ENCODE measurements at places on chromosomes 4 and X. TPM values are rescaled to one million over a fixed set of nuclear protein-coding genes. Genes with fewer than 3 reads are reported as not detected.
A peak's percentile ranks its signal among the peaks of the same experiment; 100 is the strongest.

The MTCP1 gene
- total RNA-seq = 2.6 TPM

DNA sequence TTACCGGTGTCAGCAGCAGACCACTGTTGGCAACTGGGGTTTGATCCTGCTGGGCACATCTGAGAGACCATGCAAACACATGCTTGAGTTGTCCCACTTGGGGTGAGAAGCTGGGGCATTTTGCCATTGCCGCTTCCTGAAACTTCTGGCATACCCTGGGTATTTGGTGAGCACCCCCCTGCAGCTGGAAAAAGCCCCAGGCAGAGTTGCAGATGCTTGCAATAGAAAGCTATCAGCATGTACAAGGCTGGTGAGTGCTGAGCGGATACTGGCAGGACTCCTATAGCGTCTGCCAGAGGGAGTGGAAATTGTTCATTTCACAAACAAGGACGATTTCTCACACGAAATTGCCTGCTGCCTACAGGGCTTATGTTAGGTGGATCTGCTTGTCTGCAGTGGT lies 32.3 kb downstream of the SUPT20HL1 start:
- H3K4me1 ChIP-seq = peaks cover 12% of the 10 kb centered on the region
- no peak overlapping the region for H3K4me3 ChIP-seq
- no peak overlapping the region for H3K27ac ChIP-seq
- H3K36me3 ChIP-seq = no peaks in the 10 kb centered on the region
- DNase-seq = no peak

GRCh38 chr4:3285558-3286334 lies 7.1 kb upstream of the RGS12 start:
- H3K27me3 ChIP-seq = no peaks in the 10 kb centered on the region
- no peak overlapping the region for H3K4me3 ChIP-seq
- peak; percentile 55 for DNase-seq

DNA sequence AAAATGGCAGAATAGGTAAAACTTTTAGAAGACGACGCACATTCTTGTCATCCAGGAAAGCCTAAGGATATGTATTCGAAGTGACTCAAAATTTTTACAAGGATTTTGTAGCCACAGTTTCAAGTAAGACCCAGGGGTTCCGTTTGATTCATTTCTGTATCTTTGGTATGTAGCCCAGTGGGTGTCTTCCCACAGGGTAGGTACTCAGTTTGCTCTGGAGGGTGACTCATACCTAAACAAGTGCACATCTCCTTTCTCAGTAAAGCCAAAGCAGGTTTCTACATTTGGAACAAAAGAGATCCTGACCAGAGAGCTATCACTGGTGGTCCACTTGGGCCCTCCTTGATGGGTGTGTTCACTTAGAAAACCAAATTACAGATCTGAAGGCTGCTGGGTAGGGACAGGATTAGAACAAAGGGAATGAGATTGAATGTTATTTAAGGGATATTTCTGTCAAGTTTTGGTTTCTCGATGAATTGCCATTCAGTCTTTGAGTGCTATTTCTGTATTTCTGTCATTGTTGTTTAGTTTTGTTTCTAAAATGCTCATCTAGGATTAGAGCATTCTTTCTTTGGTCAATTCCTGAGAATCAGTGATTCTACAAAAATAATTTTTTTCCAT lies 56.1 kb downstream of the PLS3 start:
- no peak for DNase-seq
- H3K36me3 ChIP-seq = no peaks in the 10 kb centered on the region
- no peaks in the 10 kb centered on the region for H3K4me1 ChIP-seq

DNA sequence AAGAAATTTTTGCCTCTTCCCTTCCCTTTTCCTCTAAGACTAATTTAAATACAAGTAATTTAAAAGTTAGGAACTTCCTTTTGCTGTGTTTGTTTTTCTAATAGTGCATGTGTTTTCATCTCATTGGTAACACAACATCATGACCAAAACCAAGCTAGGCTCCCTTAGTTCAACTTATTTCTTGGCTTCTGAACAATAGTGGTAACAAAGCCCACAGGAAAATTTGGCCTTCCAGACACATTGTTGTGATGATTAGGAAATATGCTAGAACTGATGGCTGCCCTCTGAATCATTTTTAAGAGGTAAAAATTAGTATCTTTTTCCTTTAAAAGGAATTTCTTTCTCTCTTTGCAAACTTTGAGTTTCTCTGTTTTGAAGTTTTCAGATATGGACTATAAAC lies 25.5 kb upstream of the TEC start:
- H3K36me3 ChIP-seq = no peaks in the 10 kb centered on the region
- H3K4me3 ChIP-seq = no peak overlapping the region
- no peaks in the 10 kb centered on the region for H3K4me1 ChIP-seq
- no peak for DNase-seq

- no peak overlapping the region for H3K4me3 ChIP-seq
- no peak overlapping the region for H3K27ac ChIP-seq
- H3K36me3 ChIP-seq = no peaks in the 10 kb centered on the region
- peaks cover 13% of the 10 kb centered on the region for H3K4me1 ChIP-seq
Measured at GRCh38 chrX:46575586-46575985, 2.0 kb downstream of the CHST7 start.

GRCh38 chr4:9847968-9848748 lies 66.7 kb downstream of the DRD5 start:
- no peaks in the 10 kb centered on the region for H3K27me3 ChIP-seq
- no peak for DNase-seq
- no peak overlapping the region for H3K4me3 ChIP-seq
- H3K4me1 ChIP-seq = no peaks in the 10 kb centered on the region
- no peak overlapping the region for H3K27ac ChIP-seq

- H3K27ac ChIP-seq = no peak overlapping the region
- no peaks in the 10 kb centered on the region for H3K4me1 ChIP-seq
- no peaks in the 10 kb centered on the region for H3K27me3 ChIP-seq
- no peak overlapping the region for H3K4me3 ChIP-seq
- no peak for DNase-seq
Measured at GRCh38 chr4:44738615-44739014, 12.3 kb upstream of the GNPDA2 start.

DNA sequence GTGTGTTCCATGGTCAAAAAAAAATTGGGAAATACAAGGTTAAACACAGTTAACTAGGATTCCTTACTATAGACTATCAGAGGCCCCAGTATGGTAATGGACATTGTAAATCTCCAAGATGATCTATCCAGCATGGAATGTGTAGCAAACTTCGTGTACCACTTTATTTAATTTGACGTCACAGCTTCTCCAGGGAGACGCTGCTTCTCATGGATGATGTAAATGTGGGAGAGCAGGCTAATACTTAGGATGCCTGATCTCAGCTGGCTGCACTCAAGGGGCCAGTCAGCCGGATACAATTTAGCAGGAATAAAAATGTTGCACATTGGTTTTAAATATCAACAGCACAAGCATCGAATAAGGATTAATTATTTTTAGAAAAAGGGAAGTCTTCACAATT lies 111.7 kb upstream of the HPF1 start:
- no peak overlapping the region for H3K4me3 ChIP-seq
- H3K27ac ChIP-seq = no peak overlapping the region
- no peaks in the 10 kb centered on the region for H3K4me1 ChIP-seq
- H3K36me3 ChIP-seq = no peaks in the 10 kb centered on the region
- no peak for DNase-seq

GRCh38 chrX:17563515-17563914 lies 173.8 kb upstream of the SCML1 start:
- H3K4me3 ChIP-seq = no peak overlapping the region
- H3K4me1 ChIP-seq = peaks cover 7% of the 10 kb centered on the region
- no peak for DNase-seq
- H3K27me3 ChIP-seq = no peaks in the 10 kb centered on the region
